Left lung (tissue), 14 donors: ENCODE measurements at places on chromosomes 12 and 14. TPM values are rescaled to one million over a fixed set of nuclear protein-coding genes. Genes with fewer than 3 reads are reported as not detected.

- DNase-seq = no peak
Measured at GRCh38 chr14:61279082-61279481, 2.1 kb downstream of the TMEM30B start.

GRCh38 chr12:30794591-30795409 is 40.0 kb upstream of the CAPRIN2 start:
- no peak for DNase-seq

DNA sequence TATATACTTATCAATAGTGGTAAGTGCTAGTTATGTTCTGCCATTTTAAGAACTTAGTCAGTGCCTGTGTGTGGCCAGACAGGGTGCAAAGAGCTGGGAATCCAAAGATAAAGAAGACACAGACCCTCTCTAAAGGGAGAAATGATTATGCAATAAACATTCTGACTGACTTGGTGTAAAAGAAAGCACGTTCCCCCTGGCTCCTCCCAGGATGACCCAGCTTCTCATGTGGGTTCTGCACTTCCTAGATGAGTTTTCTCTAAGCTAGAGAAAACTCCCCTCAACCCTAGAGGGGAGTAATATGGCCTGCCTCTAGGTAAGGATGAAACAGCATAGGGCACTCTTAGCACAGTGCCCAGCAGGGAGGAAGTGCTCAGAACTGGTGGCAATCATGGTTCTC is 231.2 kb downstream of the VRK1 start:
- DNase-seq = no peak

- DNase-seq = no peak
Measured at GRCh38 chr14:73526036-73526984, 10.6 kb upstream of the ACOT1 start.

GRCh38 chr12:16901946-16902345 is 296.0 kb upstream of the LMO3 start:
- no peak for DNase-seq

PIWIL1 gene
- not detected for total RNA-seq

ATG14 gene
- total RNA-seq = 9.0 TPM
